Muscle of leg (tissue), 16 donors: ENCODE measurements at places on chromosomes 4 and X.

DNA sequence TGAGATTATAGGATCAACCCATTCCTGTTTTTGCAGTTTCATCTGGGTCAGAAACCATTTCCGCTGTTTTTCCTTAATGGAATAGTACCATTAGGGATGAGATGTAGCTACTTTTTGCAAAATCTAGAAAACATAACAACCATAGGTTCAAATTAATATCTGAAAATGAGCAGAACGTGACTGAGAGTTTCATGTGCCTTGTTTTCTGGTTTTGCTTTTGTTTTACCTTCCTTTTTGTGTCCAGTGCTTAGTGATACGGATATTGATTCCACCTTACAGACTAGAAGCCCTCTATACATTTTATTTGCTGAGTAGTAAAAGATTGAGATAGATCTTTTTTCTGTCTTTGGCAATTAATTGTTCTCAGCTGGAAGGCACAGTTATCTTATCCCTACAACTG is 46.5 kb downstream of the SNX25 start:
- DNase-seq = no peak

DNA sequence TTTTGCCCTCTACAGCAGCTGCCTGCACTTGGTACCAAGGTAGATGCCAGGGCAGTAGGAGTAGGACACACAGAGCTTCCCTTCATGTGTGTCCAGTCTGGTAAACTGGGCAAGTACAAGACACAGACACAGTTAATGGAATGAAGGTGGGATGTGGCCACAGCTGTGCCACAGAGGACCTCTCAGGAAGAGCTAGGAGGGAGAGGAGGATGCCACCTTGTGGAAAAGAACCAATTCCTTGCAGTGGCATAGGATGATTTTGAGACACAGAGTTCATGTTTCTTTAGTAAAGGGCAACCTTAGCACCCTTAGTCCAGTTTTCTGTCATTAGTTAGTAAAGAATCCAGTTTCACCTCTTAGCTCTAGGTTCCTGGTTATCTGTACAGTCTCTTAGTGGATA is 36.3 kb upstream of the TBC1D14 start:
- DNase-seq = no peak

DNA sequence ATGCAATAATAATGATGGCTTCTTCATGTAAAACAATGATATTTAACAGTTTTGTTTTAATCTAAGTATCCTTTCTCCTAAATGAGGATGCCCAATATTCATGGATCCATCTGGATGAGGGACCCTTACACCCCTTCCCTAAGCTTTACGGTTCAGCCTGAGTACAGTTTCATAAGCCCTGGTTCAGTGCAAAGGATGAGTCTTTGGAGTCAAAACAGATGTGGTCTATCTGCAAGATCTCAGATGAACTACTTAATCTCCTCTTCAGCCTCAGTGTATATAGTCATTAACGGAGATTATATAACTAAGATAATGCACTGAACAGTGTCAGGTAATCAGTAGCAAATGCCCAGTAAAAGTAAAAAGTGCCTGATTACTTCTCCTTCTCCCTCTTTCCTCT is 22.1 kb downstream of the ANXA5 start:
- DNase-seq = no peak

DNA sequence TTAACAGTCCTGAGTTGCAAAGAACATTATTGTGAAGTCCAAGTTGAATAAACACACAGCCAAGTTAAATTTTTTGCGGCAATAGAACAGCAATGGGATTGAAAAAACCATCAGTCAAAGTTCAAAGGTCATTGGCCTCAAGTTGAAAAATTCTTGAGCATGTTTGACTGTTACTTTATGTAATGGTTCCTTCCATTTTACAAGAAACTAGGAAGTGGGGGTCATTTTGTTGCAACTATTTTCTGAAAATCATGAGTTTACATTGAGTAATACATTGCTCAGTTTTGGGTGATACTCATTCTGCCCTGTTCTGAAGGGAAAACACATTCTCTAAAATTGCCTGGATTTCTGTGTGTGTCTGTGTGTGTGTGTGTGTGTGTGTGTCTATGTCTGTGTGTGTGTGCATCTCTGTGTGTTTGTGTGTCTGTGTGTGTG is 5.2 kb upstream of the IRF2 start:
- DNase-seq = no peak

- no peak for DNase-seq
Observed at GRCh38 chrX:17882680-17883079, 21.6 kb upstream of the RAI2 start.

DNA sequence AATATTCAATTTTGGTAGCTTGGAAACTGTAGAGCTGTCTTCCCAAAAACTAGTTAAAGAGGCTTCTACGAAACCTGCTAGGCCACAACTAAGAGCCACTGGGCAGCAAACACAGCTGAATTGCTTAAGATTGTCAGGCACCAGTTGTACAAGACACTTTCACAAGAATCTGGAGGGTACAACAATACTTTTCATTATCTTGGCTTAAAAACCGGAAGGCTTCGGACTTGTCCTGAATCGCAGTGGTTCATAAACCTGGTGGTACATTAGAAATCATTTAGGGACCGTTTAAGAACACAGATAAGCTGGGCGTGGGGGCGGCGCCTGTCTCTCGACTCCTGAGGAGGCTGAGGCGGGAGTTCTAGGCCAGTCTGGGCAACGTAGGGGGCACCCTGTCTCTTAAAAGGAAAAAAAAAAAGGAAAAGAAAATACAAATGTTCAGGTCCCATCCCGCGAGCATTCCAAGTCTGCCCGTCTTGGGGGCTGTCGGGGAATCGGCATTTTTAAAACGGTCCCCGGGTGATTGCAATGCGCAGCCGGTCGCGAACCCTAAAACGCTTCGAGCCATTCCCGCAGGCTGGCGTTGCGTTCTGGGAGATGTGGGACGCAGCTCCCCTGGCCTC is 763 bp downstream of the PYURF start:
- DNase-seq = peak; percentile 49

- no peak for DNase-seq
Observed at GRCh38 chrX:21457718-21458117, 83.5 kb downstream of the CNKSR2 start.

GRCh38 chr4:40395908-40396793 is 61.0 kb downstream of the CHRNA9 start:
- peak; percentile 50 for DNase-seq

DNA sequence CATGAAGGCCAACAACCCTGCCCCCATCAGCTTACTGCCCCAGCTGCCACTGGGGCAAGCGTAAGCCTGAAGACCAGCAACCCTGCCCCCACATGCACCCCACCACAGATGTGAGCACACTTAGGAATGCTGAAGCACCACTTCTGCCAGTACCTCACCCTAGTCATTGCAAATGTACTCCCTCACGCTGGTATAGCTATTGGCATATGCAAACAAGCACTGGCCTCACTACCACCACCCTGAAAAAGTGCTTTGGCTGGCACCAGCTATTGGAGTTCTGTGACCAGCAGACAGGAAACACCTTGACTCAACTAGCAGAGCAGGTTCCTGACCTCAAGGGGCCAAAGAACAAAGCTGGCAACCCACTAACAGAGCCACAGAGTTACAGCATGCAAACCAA is 534.4 kb upstream of the POU3F4 start:
- DNase-seq = no peak

DNA sequence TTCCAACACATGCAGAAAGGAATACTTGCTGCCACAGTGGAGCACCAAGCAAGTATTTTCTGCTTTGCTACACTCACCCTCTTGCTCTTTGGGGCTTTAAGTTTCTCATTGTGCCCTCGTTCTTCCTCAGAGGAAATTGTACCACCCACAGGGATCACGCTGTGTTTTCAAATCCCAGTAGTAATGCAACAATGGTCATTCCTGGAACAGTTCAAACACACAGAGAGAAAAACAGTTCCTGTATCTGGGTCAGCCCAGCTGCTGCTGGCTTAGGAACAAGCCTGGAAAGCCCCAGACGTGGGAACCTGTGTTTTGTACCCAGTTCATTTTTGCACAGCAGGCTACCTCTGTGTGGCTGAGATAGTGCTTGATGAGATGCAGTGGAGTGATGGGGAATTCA is 907.8 kb downstream of the STPG2 start:
- DNase-seq = no peak

- DNase-seq = no peak
Observed at GRCh38 chr4:124943938-124944337, 231.4 kb upstream of the ANKRD50 start.

GRCh38 chr4:22312113-22312512 is 203.8 kb downstream of the ADGRA3 start:
- no peak for DNase-seq

GRCh38 chr4:173187732-173188131 is 19.1 kb downstream of the GALNT7 start:
- no peak for DNase-seq

GRCh38 chr4:150411520-150411919 is 170.4 kb upstream of the MAB21L2 start:
- peak; percentile 14 for DNase-seq

DNA sequence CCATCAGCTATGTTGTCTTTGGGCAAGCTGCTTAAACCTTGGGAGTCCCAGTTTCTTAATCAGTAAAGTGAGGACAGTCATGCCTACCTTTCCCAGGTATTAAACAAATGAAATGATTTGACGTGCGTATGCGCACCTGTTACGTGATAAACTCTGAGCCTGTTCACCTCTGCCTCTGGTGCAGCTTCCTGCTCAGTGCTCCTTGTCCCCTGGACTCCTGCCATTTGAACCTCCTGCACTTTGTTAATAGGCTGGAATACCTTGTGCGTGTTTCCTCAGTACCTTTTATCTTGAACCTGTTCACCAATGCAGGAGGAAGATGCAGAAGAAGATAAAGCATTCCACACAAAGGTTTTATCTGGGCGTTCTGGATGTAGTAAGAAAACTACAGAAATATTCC is 211.9 kb downstream of the CEP135 start:
- no peak for DNase-seq

- no peak for DNase-seq
Observed at GRCh38 chr4:188037003-188037713, 41.6 kb downstream of the ZFP42 start.

DNA sequence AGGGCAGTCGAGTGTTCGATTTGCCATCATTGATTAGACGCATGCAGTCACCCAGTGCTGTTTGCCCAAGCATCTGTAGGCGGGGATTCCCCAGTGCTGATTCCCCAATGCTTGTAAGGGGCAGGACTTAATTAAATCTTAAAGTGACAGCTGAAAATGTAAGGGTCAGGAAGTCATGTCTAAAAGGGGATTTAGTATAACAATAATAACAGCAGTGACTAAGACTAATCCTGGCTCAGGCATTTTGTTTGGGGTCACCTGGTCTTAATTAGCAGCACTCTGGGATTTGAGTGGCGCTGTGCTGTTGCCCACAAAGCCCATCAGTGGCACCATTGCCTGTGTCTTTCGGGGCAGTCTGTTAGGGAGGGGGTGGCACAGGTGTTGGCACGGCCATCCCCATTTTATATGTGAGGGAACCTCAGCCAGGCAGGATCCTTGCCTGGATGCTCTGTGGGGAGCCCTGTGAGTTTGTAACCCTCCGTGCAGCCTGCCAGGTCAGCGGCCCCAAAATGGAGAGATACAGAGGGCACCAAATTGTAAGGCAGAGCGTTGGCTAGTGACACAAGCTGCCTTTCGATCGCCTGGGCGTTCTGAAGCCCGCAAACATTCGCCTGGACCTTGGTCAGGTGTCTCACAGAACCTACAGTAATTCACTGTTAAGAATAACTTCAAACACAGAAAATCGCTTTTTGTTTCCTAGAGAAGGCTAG is 146.7 kb downstream of the TBL1X start:
- DNase-seq = peak; percentile 14

DNA sequence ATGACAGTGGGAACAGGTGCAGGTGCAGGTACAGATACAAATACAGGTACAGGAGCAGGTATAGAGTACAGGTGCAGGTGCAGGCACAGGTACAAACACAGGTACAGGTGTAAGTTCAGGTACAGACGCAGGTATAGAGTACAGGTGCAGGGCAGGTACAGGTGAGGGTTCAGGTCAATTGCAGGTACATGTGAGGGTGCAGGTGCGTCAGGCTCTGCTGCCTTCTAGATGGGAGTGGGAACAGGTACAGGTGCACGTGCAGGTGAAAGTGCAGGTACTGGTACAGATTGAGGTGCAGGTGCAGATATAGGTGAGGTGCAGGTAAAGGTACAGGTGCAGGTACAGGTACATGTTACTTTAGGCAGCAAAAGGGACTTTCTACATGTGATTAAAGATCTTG is 85.7 kb downstream of the CRLF2 start:
- DNase-seq = no peak

GRCh38 chr4:138804711-138805110 is 210.9 kb upstream of the NOCT start:
- peak; percentile 67 for DNase-seq

GRCh38 chr4:2096073-2096609 is 37.0 kb downstream of the NAT8L start:
- no peak for DNase-seq

DNA sequence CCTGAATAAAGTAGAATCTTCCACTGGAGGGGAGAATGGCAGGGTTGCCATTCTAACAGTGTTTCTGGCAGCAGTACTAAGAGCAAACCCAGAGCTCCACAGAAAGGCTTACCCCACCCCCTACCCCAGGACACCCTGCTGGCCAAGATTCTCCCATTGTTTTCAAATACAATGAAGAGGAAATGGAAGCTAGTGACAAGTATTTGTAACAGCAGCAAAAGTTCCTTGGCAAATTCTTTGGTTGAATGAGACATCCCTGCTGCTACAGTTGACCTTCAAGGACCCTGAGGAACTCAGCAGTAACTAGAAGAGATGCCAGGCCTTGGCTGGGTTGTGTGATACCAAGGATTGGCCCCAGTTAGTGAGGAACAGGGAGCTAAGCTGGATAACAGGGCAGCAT is 124.2 kb upstream of the DGKK start:
- DNase-seq = peak; percentile 7

GRCh38 chr4:95541889-95542607 is 6.7 kb downstream of the UNC5C start:
- no peak for DNase-seq

DNA sequence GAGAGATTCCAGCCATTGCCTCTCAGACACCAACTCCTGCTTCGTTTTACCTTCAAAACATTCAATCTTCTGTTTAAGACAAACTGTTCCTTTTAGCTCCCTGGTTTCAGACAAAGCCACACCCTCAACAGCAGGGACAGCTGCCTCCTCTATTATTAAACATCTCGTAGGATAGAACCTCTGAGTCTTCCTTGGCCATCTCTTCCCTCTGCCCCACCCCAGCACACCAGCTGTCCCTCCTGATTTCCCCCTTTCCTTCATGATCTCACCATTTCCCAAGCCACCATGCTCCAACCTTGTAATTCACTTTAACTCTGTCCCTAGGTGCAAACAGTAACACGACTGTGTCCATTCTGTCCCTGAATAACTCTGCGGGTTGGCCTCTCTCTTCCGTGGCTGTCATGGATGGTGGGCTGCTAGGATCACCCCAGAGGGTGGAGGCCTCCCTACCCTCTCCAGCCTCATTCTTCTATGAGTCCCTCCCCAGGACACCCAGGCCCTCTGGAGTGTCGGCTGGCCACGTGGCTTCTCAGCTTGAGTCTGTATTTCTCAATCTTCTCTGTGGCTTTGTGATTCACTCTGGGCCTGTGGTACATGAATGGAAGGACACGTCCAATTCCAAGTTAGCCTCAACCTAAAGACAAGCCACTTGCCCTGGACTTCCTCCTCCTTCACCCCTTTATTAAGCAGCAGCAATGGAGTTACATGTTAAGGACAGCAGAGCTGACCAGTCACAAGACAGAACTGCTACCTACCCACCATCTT is 349.9 kb downstream of the FBXW7 start:
- peak; percentile 19 for DNase-seq
